Fibroblast of villous mesenchyme (primary cell): ENCODE measurements at places on chromosomes 6 and 20. TPM values are rescaled to one million over a fixed set of nuclear protein-coding genes. Genes with fewer than 3 reads are reported as not detected.

GRCh38 chr20:40683894-40684268 lies 5.2 kb downstream of the MAFB start:
- no peak for DNase-seq

GRCh38 chr6:144647406-144647964 lies 362.4 kb downstream of the UTRN start:
- DNase-seq, result peak; percentile 89

DNA sequence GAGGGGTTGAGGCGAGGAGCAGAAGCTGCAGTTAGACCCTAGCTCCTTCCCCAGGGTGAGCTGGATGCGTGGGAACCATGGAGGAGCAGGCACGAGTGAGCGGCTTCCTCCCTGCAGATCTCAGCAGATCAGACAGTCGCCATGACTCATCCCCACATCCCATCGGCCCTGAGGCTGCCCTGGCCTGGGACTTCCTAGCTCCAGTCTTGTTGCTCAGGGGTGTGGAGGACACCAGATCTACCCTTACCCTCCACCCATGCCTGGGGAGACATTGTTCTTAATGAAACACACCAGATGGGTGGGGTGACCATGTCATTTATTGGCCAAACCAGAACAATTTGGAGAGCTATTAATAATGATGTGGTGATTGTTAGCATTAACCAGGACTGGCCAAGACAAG lies 36.3 kb upstream of the TGM2 start:
- DNase-seq, result peak; percentile 81

- no peak for DNase-seq
Observed at GRCh38 chr20:35015863-35016193, 60.2 kb downstream of the MYH7B start.

- no peak for DNase-seq
Observed at GRCh38 chr20:62671765-62672164, 29.5 kb downstream of the SLCO4A1 start.

GRCh38 chr20:44683263-44684046 lies 31.7 kb upstream of the CCN5 start:
- DNase-seq, result peak; percentile 46

DNA sequence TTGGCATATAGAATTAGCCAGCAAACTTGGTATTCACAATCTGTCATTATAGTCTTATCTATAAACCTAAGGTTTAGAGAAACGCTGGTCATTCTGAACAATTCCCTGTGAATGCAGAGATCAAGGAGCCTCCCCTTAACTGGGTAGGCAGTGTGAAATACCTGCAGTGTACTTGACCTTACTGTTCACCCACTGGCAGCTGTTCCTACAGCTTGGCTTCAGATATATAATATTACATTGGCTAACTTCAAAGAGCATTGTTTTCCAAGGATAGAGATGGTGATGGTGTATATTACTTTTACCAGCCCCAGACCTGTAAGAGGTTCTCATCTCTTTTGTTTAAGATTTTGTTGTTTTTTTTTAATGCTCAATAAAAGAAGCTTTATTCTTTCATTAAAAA lies 168.3 kb downstream of the ESR1 start:
- no peak for DNase-seq

- DNase-seq, result peak; percentile 34
Observed at GRCh38 chr20:5448449-5449118, 131.8 kb upstream of the PROKR2 start.

GRCh38 chr6:129575378-129576118 lies 134.4 kb downstream of the ARHGAP18 start:
- peak; percentile 77 for DNase-seq

DNA sequence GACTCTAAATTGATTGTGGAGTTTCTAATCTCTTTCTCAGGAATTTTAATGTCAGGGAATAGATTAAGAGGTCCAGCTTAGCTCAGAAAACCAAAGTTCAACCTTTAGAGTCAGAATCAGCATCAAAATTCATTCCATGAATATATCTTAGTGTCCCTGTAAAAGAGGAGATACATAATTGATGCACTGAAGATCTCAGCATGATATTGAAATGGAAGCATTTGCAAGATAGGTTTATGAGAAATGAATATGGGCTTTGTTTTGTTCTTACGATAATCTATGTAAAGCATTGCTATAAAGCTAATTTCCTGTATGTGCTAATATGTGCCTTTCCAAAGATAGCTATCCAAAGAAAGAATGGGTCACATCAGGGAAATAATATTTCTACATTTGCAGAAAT lies 404.5 kb upstream of the HSF2 start:
- no peak for DNase-seq

DNA sequence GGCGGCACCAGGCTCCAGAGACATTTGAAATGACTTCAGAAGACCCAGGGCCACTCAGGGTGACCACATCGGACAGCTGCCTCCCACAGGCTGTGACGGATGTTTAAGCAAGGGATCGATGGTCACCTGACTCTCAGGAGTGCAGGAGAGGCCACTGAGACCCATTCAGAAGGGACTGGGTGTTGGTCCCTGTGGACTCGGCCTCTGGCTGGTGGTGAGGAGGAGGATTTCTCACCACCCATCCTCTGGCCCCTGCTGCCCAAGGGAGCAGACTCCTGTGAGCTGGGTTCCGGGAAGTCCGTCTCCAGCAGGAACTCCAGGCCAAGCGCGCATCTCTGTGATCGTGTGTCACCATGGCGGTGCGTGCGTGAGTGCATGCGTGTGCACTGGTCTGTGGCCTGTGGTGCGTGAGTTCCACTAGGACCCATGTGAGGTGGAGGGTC lies 25.5 kb downstream of the NPEPL1 start:
- DNase-seq, result no peak

DNA sequence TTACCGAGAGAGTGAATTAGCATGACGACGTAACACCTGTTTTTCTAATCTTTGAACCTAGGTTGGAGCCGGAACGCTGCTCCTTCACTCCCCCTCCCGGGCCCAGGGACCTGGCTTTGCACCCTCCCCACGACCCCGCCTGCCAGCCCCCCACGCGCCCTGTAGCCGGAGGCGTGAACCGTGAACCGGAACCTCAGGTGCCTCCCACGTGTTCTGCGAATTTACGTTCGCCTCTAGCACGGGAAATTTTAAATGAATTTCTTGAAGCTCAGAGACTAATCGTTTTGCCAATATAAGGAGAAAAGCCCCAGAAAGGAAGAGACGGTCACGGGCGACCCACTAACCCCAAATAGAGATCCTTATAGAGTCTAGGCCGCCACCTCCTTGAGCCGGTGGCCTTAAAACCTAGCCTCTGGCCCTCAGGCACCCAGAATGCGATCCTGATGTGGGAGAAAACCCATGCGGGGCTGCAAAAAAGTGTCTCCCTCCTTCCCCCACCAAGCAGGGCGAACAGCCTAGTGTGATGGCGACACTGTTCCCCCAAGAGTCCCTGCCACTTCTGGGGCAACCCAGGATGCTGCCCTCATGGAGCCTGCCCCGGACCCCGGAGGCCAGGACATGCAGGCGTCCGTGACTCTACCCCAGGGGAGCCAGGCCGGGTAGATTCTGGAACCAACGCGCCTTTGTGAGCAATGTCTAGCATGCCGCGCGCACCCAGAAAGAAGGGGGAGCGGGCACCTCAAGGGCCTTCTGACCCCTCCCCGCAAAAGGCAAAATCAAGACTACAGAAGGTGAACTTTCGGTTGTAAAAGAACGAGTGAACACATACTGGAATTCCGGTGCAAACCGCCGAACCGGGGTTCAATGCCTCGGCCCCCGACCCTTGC lies 2.7 kb upstream of the SIM1 start:
- DNase-seq, result no peak

GRCh38 chr6:39909701-39910100 lies 24.6 kb downstream of the MOCS1 start:
- no peak for DNase-seq

DNA sequence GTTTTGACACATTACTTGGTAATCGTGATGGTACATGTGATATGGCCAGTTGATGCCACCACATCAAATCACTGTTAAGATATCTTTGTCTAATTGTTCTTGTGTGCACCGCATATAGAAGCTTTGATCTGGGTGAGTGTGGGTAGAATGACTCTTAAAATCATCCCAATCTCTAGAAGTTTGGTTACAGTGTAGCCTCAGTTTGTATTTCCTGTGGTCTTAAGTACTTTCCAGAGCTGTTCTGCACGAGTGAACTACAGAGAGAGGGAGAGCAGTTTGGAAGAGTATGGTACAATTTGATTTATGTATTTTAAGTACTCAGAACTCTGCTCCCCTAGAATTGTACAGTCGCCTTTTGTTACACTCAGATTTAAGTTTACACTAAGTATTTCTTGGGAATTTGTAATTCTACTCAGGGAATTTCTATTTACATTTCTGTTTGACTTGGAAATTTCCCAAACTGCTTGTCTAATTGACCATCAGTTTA lies 37.5 kb downstream of the SNX9 start:
- peak; percentile 34 for DNase-seq

GRCh38 chr6:23953976-23954375 lies 172.0 kb upstream of the NRSN1 start:
- no peak for DNase-seq

DNA sequence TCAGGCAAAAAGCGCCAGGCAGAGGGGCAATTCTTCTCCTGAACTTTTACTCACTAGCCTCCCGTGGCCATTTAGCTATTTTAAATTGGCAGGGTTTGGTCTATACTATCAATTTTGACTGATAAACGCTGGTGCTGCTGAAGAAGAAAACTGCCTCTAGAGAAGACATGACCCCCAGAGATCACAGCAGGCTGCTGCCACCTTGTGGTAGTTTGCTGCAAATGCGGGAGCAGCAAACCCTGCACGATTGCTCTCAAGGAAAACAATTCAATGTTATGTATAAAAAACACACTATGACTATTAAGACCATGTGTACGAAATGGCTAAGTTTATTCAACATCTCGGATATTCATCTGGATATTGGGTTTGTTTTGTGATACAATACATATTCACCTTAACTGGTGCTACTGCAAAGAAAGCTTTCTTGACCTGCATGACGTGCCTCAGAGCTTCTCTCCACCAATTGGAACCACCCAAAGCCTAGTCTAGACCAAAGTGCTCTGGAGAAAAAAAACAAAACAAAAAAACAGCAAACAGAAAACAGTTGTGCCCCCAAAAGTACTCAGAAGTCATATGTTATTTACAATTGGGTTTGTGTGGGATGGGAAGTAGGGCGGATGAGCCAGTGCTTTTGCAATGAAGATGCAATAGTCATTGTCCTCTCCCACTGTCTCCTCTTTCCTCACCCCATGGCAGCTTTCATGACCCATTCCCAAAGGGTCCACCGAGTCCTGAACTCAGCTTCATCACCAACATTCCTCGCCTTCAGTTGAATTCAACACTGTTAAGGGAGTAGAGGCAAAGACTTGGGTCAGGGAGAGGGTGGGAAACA lies 19.6 kb upstream of the IL17F start:
- DNase-seq, result peak; percentile 70

GRCh38 chr6:108921547-108922361 lies 73.5 kb downstream of the ARMC2 start:
- DNase-seq, result peak; percentile 80

DNA sequence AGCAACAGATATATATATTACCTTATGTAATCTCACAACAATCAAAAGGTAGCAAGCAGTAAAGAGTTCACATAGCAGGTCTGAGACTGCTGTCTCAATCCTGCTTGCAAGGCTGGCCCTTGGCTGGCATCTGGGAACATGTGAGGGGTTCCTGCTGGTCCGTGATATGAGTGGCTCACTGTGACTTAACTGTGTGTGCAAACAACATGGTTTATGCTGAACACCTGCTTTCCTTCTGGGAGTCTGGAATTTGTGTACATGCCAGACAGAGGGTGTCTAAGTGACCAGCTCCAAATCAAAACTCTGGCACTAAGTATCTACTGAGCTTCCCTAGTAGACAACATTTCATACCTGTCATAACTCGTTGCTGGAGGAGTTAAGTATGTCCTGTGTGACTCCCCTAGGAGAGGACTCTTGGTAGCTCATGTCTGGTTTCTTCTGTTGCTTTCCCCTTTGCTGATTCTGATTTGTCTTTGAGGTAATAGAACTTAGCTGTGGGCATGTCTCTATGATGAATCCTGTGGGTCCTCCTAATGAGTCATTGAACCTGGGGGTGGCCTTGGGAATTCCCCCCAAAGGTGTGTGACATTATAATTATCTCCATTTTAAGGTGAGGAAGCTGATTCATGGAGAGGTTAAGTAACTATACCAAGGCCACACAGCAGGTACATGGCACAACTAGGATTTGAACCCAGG lies 131.6 kb upstream of the NEDD9 start:
- no peak for DNase-seq

- no peak for DNase-seq
Observed at GRCh38 chr20:56842056-56842455, 212.9 kb downstream of the TFAP2C start.

Gene ZNF831
- total RNA-seq, result not detected in 2 replicates

Gene CTCFL
- not detected in 2 replicates for total RNA-seq

Gene EPPIN
- not detected in 2 replicates for total RNA-seq

Gene TSHZ2
- total RNA-seq, result 2.3 and 2.6 TPM in 2 replicates

Gene AIF1
- not detected in 2 replicates for total RNA-seq
